ENCODE measurements at places on chromosomes 7 and 10.

DNA sequence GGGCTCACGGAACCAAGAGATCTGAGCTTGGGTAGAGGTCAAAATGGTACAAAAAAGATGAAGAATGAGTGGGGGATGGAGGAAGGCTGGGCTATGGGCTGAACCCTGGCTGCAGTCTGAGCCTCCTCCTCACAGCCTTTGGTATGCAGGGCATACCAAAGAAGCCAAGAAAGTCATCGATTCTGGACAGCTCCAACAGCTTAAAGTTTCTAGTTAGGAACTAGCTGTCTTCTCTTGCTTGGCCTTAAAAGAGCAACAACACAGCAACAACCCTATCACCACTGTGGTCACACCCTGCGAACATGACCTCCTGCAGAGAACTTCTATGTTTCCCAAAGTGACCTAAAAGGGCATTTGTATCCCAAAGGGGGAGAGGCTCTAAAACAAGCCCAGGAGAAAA lies 126.1 kb upstream of the EFCAB10 start:
- no peak overlapping the region for H3K4me3 ChIP-seq
- H3K36me3 ChIP-seq: no peaks in the 10 kb centered on the region
- H3K27ac ChIP-seq: no peak overlapping the region
- DNase-seq: no peak
- H3K4me1 ChIP-seq: peaks cover 14% of the 10 kb centered on the region
- H3K27me3 ChIP-seq: no peaks in the 10 kb centered on the region

DNA sequence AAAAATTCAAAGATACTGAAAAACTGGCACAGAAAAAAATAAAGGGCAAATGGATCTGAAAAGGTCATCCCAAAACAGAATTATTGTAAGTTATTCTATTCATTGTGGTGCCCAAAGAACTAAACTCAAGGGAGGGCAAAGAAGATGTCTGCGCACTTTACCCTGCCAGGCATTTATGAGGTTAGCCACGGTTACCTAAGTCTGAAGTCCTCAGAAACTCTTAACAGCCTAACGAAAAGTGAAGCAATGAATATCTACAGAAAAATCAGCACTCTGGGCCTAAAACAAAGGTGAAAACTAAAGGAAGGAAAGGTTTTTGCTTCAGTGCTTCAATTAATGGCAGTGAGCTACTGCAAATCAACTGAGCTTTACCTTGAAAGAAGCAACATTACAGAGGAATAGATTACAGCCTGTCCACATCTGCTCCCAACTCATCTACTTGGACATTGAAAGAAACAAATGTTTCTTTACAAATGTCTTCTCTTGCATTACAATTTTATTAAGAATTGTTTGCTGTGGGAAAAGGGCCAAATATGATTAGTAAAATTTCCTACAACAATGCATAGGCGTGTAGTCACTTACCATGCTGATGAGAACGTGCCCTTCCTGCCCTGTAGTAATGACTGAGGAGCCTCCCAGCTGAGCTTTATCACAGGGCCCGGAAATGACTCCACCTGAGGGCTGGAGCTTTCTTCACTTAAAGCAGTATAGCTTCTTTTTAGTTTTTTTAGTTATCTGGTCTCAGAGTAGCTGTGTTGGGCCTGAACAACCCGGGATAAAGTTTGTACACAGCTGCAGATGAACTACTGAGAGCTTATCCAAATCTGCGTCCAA lies at the start of gene TUBAL3:
Gene TUBAL3, minus strand, starts transcription at position 621 of the 834 bp plus-strand sequence. Its CDS starts 36 bp downstream, at position 585.
- H3K27ac ChIP-seq: peak within 1 kb of the TSS; percentile 54
- no peaks in the 10 kb centered on the region for H3K36me3 ChIP-seq
- peaks cover under 1% of the 10 kb centered on the region for H3K27me3 ChIP-seq

DNA sequence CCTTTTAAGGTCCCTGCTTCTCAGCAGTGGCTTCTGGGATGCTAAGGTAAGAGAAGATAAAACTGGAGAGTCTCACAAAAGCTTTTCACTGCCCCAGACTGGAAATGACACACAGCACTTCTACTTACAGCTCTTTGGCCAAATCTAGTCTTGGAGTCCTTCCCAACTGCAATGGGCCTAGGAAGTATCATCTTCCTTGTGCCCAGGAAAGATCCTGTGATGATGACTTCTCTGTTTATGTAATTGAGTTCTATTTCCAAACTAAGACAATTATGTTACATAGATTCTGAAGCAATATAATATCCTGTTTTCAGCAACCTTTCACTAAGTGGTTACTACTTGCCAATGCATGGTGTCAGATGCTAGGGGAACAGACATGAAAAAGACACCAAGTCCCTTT lies 234.1 kb downstream of the PTEN start:
- no peaks in the 10 kb centered on the region for H3K27me3 ChIP-seq
- H3K36me3 ChIP-seq: no peaks in the 10 kb centered on the region
- no peak for DNase-seq
- no peak overlapping the region for H3K4me3 ChIP-seq
- H3K27ac ChIP-seq: no peak overlapping the region

DNA sequence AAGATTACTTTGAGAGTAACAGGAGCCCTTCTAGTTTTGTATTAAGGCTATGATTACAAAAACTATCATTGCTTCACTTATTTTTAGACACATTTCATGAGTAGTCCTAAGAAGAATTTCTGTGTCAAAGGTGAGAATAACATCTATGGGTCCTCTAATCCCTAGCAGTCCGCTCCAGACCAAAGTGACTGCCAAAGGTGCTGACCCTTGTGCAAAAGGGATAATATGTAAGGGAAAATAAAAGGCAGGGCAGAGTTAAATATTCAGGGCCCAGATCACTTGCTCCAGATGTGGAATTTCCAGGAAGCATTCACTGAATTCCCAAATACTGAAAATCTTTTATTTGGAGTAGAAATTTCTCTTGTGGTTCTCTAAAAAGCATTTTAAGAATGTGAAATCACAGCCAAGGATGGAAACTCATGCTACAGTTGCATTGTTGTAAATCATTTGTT lies 29.3 kb downstream of the RHOBTB1 start:
- peak overlapping the region; percentile 50 for H3K27ac ChIP-seq
- DNase-seq: peak; percentile 44
- no peaks in the 10 kb centered on the region for H3K27me3 ChIP-seq
- H3K4me1 ChIP-seq: no peaks in the 10 kb centered on the region
- H3K36me3 ChIP-seq: no peaks in the 10 kb centered on the region

DNA sequence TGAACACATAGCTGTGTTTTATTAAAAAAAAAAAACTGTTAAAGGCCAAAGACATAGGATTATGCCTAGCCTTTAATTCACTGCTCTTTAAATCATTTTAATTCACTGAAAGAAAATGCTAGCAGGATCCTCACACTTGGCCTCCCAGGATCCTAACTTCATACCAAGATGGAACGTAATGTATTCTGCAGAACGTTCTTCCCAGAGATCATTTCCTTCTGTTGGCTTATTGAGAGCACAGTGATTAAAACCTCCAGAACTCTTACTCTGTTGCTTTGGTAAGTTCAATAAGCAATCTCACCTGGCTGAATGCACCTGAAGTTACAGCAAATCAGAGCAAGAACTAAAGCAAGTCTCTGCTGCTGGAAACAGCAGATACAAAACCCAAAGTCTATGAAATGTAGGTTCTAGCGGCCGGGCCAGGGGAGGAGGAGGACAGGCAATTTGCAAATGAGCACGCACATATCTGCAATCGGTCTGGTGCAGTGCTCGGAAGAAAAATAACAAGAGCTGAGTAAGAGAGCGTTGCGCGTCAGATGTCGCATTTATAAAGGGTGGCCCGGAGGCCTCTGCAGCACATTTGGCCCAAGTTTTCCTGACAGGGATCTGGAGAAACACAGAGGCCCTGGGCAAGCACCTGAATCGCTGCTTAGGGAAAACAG lies 193.9 kb downstream of the FAM107B start:
- no peak for DNase-seq
- no peak overlapping the region for H3K4me3 ChIP-seq
- no peaks in the 10 kb centered on the region for H3K27me3 ChIP-seq
- peaks cover 8% of the 10 kb centered on the region for H3K4me1 ChIP-seq
- H3K27ac ChIP-seq: no peak overlapping the region

DNA sequence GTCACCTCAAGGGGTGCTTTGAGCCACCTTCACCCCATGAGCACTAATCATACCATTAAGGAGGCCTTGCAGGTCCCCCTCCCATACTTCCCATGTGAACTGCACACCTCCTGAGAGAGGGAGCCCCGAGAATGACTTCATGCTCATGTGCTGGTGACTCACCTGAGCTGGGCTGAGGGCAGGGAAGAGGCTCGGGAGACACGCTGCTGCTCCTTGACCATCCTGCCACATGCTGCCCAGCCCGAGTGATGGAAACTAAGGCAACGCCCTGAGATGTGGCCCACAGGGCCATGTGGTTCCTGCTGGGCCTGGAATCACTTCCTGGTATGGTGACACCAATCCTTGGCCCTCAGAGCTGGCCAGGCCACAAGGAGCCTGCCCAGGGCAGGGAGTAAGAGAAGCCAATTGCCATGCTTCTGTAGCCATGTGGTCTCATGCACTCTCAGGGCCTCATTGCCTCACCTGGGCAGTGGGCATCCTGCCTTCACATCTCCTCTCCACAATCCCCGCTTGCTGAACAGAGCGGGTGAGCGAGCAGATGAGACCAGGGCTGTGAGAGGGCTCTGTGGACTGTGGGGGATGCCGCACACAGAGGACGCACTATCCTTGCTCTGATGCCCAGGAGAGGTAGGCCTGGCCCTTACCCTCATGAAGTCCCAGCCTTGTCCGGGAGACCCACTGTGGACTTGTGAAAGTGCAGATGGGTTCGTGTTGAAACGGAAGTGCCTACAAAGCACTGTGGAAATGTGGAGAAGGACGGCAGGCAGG lies 18.3 kb upstream of the PPIF start:
- DNase-seq: peak; percentile 47
- no peaks in the 10 kb centered on the region for H3K4me1 ChIP-seq
- no peaks in the 10 kb centered on the region for H3K27me3 ChIP-seq
- no peak overlapping the region for H3K27ac ChIP-seq
